H7 (cell line): ENCODE measurements at places on chromosomes 3 and 15.

GRCh38 chr15:25089577-25089976, 134.8 kb downstream of the SNRPN start:
- DNase-seq = no peak

DNA sequence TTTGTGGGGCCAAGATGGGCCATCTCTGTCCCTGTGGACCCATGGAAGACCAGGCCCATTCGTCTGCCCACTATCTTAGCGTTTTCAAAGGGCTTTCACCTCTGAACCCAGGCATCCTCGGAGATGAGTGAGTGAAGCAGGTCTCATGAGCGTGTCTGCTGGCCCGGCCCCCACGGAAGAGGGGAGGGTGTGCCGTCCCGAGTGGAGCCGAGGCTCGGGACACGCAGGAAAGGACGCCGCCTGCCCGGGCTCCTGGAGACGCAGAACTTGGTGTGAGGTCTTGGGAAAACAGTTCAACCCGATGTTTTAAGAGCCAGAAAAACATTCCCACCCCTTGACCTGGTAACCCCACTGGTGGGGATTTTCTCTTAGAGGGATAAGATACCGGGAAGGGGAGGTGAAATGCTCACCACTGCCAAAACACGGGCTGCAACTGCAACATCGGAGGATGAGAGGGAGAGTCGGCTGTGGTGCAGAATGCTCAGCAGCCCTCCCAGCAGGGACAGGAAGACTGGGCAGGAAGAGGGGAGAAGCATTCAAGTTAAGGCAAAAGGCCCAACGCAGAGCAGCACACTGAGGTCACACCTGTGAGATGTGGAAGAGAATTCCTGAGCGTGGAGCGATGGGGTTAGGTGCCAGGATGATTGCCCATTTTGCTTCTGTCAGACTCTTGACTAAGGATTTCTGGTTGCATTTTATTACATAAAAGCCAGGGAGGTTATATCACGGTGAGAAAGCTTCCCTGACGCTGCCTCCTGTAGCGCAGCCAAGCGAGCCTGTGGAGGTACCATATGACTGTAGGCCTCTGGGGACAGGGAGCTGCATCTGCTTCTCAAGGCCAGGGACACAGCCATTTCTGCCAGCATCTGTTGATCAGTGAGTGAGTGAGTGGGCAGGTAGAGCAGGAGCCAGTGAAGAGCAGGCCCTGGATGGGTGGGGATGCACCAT, 14.1 kb upstream of the STAB1 start:
- DNase-seq = no peak

DNA sequence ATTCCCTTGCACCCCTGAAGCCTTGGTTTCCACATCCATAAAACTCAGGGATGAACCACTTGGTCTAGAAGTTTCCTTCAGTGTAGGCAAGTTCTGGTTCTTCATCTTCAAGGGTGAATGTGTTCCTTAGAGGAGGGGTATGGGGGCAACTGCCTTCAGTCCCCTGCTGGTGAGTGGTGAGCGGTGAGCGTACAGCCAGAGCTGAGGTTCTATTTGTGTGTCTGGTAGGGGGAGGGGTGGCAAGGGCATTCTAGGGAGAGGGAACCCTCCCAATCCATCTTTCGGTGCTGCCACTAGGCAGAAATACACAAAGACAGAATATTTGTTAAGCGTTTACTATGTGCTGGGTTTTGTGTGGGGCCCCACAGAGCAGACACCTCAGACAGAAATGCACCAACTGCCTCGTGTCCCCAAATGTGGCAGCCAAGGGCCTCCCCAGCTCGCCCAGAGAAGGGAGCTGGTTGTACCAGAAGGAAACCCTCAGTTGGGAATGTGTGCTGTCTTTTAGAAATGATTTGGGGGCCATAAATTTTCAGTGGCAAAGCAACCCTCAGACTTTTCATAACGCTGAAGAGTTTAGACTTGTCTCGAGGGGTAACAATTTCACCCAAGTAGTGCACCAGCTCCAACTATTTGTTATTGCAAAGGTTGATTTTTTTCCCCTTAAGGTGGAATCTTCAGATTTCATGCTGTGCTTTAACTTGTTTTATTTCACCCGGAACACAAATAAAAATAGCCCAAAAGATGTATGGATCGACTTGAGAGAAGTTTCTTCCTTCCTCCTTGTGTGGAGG, 137.6 kb downstream of the FBLN2 start:
- DNase-seq = peak; percentile 72

GRCh38 chr3:130576375-130577266, 59.6 kb downstream of the COL6A6 start:
- no peak for DNase-seq

DNA sequence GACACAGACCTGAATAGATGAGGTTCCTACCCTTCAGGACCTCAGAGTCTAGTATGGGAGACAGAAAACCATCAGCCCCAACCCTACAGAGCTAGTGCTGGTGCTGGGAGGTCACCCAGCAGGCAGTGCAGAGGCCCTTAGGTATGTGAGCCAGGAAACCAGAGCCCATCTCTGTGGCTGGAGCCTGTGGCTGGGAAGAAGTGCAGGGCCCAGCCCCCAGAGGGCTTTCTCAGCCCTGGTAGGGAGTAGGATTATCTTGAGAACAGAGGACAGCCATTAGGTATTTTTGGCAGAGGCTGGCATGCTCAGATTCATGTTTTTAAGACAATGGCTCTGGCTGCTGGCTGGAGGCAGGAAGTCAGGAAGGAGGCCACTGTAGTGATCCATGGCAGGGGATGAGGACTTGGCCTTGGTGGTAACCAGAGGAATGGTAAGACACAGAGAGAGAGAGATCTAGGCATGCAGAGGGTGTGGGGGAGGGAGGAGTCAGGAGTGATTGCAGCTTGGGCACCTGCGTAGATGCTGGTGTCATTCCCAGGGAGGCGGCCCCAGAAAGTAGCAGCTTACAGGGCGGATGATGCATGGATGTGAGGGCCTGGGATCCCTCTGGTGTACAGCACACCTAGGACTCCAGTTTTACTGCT, 220.9 kb upstream of the EIF1B start:
- DNase-seq = no peak

- no peak for DNase-seq
Measured at GRCh38 chr3:115977866-115978265, 354.6 kb downstream of the GAP43 start.

DNA sequence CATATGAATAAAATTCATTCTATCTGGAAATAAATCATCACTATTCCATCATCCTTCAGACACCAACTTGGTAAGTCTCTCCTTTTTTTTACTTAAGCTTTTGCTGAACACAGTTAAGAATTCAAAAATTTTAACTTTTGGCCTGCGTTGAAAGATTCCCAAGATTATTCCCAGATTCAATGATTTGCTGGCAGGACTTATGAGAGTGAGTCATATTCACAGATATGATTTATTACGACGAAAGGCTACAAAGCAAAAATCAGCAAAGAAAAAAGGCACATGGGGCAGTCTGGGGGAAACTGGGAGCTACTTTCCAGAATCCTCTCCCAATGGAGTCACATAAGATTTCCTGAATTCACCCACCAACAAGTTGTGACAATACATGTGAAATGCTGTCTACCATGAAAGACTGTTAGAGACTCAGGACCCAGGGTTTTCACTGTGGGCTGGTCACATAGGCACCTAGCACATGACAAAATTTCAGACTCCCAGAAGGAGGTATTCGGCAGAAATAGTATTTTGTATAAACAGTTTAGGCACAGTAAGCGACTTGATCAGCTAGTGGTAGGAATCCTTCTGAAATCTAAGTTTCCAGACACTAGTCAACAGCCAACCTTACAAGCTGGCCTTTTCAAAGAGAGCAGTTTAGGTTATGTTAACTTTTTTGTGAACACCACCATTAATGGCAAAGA, 82.1 kb downstream of the DLG1 start:
- peak; percentile 13 for DNase-seq

- DNase-seq = no peak
Measured at GRCh38 chr3:31377045-31377642, 155.6 kb upstream of the STT3B start.

DNA sequence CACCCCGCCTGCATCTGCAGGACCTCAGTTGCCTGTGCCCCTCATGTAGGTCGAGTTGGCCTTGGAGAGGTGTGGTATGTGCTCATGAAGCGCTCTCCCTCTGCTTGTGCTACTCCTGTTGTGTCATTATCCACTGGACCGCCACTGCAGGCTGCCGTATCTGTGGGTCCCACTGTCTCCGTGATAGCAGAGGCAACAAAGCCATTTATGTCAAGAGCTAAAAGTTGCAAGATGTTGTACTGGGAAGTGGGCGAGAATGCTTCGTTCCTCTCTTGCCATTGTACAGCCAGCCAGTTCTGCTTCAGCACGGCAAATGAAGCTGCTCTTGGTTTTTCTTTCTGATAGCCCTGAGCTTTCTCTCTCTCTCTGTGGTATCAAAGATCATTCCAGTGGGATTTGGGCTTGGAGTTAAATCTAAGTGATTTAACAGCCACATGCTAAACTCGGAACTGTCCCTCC, 89.0 kb downstream of the TMEM212 start:
- DNase-seq = no peak

- no peak for DNase-seq
Measured at GRCh38 chr15:51652084-51652668, 29.1 kb upstream of the SCG3 start.

DNA sequence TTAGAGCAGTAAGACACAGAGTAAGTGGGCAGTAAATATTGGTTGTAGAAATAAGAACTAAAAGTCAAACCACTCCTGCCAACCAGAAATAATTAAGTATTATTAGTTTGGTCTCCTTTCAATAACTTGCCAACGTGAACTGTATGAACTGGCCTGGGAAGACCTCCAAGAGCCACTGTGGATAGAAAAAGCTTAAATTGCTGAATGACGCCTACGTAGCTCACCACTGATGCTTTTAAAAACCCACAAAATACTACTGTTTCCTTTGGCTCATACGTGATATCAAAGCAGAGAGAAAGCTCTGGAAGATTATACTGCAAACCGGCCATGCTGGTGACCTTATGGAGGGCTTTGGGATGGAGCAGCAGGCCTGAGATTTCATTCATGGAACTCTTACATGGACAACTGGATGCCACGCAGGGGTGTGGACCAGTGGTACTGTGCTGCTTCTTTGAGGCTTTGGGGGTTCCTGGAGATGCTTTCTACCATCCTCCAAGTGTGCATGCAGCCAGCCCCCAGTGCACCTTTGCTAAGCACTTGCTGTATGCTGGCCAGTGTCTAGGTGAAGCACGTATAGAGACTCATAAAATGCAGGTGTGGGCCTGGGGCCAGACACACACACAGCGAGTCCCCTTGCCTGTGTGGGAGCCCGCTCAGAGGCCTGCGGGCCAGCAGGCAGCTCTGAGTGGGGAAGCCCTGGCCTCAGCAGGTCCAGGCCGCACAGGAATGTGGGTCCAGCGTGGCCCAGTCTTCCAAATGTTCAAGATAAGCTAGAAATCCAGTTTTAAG, 66.8 kb downstream of the ABTB1 start:
- no peak for DNase-seq

GRCh38 chr3:127750226-127751031, 71.9 kb downstream of the MGLL start:
- DNase-seq = no peak

DNA sequence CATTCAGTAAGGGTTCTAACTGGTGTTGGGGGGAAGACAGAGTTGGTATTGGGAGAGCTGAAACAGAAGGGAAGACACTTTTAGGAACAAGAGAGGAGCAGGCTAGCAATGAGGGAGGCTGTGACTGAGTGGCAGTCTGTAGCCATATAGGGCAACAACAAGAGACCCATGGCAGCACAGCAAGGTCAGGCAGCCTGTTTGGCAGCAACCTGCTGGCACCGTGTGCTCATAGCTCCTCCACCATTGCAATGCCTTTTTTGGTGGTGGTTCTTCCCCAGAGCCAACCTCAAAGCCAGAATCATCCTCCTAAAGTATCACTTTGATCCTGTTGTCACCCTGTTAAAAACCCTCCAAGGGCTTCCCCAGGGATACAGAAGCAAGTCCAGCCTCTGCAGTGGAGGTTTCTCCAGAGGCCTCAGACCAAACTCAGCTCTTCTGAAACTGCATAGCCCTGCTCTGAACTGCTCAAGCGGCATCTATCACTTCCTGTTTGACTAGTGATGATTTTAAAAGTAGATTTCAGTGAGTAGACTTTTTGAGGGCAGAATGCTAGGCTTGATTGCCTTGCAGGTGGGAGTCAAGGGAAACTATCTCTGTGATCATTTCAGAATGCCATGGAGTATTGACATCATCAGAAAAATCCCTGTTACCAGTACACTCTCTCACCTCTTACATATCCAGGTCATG, 176.9 kb downstream of the STAC start:
- no peak for DNase-seq
